Activated CD4-positive, alpha-beta T cell treated with anti-CD3 and anti-CD28 coated beads for 36 hours (primary cell): ENCODE measurements at places on chromosomes 6 and 20.

DNA sequence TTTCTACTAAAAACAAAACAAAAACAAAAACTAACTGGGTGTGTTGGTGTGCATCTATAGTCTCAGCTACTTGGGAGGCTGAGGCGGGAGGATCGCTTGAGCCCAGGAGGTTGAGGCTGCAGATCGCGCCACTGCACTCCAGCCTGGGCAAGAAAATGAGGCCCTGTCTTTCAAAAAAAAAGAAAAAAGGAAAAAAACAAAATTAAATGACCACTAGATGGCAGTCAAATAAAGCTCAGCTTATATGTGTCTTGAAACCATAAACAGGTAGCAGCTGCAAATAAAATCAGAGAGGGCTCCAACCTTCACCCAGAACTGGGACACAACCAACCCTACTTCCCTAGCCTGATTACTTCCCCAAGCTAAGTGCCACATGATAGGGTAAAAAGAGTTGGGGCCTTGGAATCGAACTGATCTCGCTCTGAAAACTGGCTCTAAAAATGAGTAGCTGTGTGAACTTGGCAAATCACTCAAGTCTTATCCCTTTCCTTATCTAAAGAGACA, 67.1 kb upstream of the ADGRF4 start:
- peak; percentile 30 for DNase-seq

DNA sequence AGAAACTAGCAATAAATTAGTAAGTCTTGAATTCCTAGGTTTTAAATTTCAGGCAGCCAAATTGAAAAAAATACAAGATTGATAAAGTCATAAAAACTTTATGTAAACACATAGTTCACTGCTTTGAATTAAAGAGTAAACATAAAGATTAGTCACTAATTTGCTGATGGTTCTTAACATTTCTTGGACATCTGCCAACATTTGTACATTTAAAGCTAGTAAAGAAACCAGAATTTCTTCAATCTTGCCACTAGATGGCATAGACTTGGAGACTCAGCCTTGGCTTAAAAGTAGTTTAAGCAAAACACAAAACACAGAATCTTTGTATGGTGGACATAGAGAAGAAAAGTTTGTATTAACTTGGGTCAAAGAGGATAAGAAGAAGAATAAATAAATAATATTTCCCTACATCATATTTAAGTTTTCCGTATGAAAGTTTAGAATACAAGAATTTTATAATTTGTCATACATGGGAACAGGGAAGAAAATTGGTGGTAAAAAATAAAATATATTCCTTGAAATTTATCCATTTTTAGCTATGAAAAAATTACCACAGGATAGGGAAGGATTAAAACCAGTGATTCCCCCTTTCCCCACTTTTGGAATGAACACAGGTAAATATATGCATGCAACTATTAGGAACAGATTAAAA, 41.7 kb upstream of the FAM135A start:
- DNase-seq: no peak

GRCh38 chr6:3385660-3386151, 71.1 kb downstream of the SLC22A23 start:
- DNase-seq: no peak

DNA sequence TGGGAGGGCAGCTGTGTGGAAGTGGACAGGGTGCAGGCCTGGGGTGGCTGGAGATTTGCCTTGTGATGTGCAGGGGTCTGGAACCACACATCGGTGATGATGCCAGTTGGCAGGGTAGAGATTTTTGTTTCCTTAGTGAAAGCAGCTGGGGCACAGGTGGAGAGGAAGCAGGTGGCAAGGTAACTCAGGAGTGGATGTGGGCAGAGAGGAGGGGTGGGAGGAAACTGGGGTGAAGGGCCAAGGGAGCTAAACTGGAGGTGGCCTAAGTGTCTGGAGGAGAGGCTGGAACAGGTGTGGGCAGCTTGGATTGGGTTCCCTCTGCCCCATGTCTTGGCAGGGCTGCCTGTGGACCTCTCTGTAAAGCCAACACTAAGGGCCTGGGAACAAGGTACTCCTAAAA, 4.7 kb upstream of the SCUBE3 start:
- no peak for DNase-seq

DNA sequence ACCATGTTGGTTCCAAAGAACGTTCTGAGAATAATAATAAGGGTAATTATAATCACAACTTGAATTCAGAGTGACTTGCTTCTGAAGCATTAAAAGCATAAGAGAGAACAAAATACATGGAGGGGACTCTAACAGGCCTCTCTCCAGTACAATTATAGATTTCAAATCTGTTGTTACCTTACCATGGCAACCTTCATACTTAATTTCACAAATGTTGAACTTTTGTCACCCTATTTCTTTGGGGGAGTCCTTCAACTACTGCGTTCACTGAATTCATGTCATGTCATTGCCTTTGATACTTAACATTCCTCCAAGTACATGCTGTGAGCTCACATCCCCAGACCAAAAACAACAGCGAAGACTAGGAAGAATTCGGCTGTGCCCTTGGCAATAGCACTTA, 104.0 kb downstream of the MKKS start:
- DNase-seq: no peak

DNA sequence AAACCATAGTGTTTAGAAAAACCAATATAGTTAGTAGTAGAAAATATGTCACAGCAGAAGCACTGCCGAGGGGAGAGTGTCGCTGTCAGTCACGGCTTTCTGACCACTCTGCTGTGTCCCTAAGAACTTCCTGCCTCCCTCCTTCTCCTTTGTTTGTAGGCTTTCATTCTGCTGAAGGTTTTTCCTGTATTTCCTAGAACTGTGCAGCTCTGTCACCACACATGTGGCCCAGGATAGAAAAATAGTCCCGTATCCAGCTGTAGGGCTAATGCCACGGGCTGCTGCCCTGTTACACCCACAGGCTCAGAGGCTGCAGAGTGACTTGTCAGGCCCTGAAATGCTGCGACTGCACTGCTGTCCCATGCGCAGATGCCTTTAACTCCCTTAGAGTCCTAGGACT, 52.6 kb upstream of the SYNJ2 start:
- DNase-seq: no peak

DNA sequence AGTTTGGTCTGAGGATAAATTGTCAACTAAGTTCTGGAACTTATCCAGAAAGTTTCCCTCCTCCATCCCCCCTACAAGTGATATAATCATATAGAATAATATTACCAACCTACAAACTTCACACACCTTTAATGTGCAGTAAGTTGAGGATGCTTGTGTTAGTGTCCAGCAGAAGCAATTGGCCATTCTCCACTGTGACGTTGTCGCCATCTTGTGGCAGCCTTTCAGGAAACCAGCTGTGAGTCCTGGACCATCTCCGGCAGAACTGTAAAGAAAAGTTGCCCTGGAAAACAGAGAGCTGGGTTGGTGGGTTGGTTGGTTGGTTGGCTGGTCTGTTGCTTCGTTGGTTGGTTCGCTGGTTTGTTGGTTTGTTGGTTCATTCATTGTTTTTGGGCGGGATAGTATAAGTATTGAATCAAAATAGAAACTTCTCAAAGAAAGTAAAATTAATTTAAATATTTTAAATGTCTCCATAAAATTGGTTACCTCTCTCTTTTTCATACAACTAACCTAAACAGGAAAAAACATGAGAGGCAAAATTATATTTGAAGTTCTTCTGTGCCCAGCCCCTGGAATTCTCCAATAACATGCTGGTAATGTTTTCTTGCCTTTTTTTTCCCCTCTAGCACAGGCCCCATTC, 127.5 kb downstream of the PKHD1 start:
- DNase-seq: peak; percentile 78

- DNase-seq: peak; percentile 48
Observed at GRCh38 chr20:3168079-3168828, 5.1 kb downstream of the LZTS3 start.

GRCh38 chr6:159399751-159400221, 230.6 kb downstream of the FNDC1 start:
- no peak for DNase-seq

DNA sequence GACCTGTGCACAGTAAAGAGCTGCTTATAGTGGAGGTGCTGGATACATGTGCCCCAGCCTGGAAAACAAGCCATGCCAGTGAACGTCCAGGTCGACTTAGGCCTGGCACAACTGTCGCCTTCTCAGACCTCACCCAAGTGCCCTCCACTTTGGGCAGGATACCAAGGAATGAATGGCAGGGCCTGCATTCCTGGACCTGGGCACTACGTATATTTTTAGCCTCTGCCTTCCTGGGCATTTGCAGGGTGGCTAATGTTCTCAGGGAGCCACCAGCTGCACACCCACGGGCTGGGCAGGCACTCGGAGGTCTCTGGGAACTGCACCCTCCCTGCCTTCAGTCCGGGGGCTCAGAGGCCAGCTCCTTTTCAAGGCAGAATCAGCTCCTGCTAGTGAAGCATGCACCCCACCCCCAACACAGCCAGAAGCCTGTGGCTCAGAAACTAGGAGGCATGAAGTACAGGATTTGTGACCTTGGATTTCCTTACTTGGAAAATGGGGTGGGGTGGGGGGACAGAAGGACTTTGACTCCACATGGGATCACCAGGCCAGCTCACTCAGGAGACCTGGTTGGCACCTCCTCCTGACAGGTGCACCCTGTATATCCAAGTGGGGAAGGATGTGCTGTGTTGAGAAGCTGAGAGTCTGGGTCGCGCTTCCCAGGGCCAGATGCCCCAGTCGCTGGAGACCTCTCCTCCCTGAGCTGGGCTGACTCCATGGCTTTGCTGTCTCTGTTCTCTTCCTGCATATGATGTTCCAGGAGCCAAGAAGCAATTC, 2.5 kb upstream of the LSM14B start:
- no peak for DNase-seq

GRCh38 chr6:37667050-37667814, 30.5 kb downstream of the MDGA1 start:
- no peak for DNase-seq

DNA sequence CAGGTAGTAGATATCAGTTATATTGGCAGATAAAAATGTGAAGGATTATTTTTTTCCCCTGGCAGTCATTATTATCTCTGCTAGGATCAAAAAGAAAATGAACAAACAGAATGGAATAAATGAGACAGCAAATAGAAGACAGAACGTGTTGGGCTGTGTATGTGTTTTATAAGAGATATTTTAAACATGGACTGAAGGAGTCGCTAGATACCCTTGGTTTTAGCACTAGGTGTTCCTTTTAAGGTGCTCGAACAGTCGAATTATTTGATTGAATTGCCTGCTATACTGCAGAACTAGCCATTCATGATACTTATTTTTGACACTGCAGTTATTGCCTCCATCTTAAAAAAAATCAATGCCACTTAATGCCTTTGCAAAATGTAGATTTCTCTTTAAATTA, 3.7 kb downstream of the GRIK2 start:
- DNase-seq: no peak

GRCh38 chr20:16654858-16655535, 74.8 kb upstream of the SNRPB2 start:
- no peak for DNase-seq

DNA sequence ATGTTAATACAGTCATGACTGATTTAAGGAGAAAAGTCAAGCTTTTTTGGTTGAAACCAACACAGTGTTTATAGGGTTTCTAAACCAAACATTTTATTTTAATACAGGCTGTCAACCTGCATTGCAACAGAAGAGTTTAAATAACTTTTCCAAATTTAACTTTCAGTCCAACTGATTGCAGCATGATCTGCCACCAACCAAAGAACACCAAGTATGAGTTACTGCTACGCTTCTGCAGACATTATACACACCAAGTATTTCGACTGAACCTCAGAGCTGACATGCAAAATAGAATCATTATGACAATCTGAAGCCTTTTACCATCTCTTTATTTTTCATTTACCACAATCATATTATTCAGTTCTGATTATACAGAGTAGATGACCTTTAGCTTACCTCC, 151.2 kb upstream of the DST start:
- DNase-seq: no peak

- peak; percentile 41 for DNase-seq
Observed at GRCh38 chr6:219641-220198, 72.6 kb upstream of the DUSP22 start.

DNA sequence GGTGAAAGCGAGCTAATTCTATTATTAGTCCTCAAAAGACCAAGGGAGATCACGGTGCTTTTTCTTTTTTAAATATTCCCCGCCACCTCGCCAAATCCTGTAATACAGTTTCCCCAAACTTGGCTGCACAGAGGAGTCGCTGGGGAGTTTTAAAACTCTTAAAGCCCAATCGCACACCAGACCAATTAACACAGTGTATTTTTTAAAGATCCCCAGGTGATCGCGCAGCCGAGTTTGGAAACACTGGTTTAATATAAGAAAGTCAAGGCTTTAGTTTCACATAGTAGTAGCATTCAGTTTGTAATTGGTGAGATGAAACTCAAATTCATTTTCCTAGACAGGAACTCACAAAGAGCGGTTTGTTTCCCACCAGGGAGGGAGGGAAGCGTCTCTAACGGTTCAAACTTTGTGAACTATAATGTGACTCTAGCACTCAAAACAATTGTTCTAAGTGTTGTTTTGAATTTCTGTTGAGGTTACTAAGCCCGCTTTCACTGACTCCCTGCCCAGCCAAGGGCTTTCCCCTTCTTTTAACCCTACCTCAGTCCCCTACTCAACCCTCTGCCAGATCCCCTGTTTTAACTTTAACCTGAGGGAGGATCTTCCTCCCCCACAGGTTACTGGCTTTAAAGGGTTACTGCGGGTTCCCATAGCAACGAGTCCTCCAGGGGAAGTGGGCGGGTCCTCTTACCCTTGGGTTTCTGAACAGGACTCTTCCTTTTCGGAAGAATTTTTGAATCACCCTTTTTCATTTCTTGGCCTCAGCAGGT, 25.7 kb upstream of the BTBD3 start:
- peak; percentile 76 for DNase-seq

DNA sequence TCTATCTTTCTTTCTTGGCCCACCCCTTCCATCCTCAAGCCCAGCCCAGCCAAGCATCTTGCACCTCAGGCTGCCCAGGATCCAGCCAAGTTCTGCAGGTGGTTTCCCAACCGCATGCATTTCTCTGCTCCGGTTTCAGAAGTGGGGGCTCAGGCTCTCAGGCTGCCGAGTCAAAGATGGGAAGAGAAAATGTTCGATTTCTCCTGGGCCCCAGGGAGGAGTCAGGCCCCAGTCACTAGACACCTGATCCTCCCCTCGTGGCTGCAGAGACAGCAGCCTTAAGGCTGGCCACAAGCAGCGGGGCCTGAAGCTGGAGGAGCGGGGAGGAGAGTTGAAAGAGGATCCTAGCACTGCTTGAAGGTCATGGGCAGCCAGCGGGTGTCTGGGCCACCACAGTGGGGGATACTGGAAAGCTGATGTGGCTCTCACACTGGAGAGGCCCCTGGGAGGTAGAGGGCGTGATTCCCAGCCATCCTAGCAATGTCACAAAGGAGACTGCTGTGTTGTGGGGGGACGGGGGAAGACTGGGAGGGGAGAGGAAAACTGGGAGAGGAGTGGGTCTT, 42.2 kb upstream of the ZFAND3 start:
- no peak for DNase-seq

- no peak for DNase-seq
Observed at GRCh38 chr20:52425701-52426100, 234.1 kb upstream of the ZFP64 start.

GRCh38 chr20:19881080-19881840, 123.2 kb downstream of the RIN2 start:
- no peak for DNase-seq

DNA sequence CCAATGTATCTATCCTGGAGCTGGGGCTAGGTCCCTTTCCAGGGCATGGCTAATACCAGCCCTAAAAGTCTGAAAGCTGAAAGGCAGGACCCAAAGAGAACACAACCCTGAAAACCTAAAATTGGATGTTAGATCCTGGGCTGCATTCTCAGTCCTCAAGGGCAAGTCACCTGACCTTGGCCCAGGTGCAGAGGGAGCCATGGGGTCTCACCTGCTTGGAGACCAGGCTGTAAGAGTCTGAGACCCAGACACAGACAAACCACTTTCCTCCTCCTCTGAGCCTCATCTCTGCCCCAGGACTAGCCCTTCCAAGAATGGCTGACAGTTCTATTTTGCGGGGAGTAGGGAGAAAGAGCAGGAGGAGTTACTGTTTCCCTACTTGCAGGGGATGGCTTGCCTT, 60.0 kb downstream of the EFCAB8 start:
- no peak for DNase-seq

- DNase-seq: no peak
Observed at GRCh38 chr20:20212675-20213096, 155.2 kb upstream of the INSM1 start.
